ENCODE measurements at places on chromosomes 6 and 20.

- DNase-seq, result no peak
These were observed 153.7 kb upstream of the RIPOR2 start for GRCh38 chr6:25089442-25089841.

- DNase-seq, result no peak
These were observed 120.0 kb downstream of the TMEM242 start for GRCh38 chr6:157203312-157203744.

- no peak for DNase-seq
These were observed 5.7 kb upstream of the CD93 start for GRCh38 chr20:23091721-23092383.

DNA sequence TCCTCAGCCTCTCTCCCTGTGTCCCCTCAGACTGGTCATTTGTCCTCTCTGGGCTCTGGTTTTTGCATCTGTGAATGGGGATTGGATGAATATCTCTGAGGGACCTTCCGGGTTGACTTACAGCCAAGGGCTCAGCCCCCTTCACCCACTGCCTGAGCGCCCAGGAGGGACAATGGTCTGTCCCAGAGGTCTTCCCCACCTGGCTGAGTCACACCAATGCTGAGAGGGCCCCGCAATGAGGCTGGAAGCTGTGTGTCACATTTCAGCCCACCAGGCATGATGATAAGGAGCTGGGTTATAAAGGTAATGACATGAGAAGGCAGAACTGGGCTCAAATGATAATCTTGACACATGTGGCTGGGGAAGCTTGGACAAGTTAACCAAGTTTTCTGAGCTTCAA is 70.5 kb downstream of the TOX2 start:
- no peak for DNase-seq

GRCh38 chr6:166997768-166998255 is 1.4 kb upstream of the CEP43 start:
- peak; percentile 68 for DNase-seq

- DNase-seq, result peak; percentile 17
These were observed 995 bp downstream of the RSPO4 start for GRCh38 chr20:1001116-1001515.

- no peak for DNase-seq
These were observed 167.0 kb upstream of the SASH1 start for GRCh38 chr6:148175550-148176188.

DNA sequence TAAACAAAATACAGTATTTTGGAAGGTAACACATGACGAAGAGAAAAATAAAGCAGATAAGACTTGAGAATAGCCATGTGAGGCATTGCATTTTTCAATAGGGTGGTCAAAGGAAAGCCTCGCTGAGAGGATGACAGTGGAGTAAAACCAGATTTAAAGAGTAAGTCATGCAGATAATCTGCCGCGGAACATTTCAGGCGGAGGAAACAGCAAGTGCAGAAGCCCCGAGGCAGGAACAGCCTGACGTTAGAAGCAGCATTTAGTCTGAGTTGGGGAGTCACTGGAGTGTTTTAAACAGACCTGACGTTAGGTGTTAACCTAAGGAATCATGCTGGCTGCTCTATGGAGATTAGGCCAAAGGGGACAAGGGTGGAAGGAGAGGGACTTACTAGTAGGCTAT is 65.0 kb upstream of the VSTM2L start:
- no peak for DNase-seq

DNA sequence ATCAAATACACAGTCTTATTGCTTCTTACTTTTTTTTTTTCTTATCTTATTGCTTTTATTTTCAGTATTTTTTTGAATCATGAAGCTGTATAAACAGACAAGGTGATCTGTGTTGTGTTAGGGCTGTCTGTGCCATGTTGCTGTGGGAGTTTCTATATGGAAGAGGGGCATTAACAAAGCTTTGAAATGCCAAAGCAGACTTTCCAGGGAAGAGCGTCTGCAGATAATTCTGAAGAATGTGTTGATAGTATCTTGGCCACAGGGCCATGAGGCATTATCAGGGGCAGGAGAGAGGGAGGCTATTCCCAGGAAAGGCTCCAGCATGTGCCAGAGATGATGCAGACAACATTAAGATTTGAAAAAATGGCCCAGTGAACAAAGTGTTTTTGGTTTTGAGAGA is 354.5 kb downstream of the UTRN start:
- no peak for DNase-seq

DNA sequence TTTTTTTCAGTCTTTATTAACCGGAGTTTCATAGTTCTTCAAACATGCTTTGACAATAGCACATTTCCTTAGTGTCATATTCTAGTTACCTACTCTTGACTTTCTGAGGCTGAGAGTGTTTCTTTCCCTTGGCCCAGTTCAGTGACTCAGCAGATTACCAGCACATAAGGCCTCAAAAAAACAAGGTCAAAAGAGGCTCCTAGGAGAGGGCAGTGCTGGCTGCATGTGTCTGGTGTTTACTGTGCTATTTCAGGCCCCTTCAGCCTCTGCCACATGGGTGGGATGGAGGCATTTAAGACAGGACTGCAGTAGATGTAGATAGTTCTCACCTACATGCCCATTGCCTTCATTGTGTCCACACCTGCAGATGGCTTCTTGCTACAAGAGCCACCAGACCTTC is 198.2 kb upstream of the SSTR4 start:
- no peak for DNase-seq

DNA sequence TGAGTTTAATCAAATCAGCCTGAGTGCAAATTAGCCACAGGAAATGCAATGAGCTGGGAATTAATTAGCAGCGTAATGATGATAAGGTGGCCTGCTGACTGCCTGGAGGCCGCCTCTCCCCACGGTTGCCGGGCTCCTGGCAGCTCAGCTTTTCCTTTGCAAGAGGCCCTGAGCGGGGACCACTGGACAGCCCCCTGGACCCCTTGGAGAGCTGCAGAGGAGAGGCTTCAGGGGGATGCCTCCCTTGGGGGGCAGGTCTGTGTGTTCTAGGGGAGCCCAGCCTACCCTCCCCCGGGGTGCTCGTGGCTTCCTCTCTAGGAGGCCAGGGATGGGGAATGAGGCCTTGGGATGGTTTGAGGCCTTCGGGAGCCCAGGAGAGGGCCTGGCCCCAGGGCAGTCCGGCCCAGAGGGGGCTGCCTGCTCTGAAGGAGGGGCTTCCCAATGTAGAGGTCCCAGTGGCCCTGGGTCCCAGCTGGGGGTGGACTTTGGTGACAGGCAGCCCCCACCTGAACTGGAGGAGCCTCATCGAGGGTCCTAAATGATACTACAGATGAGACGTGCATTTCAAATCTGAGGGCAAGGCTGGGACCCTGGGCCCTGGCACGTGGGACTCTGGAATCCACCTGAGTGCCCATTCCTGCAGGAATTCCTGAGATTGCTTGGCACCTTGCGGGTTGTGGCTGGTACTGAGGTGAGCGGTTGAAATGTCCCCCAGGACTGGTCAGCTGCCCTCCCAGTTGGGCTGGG is 66.4 kb upstream of the BHLHE23 start:
- no peak for DNase-seq

- DNase-seq, result peak; percentile 46
These were observed 128.6 kb upstream of the HS3ST5 start for GRCh38 chr6:114471450-114471849.

Data from H9 (cell line).